ENCODE measurements at places on chromosomes 7 and 10.
A peak's percentile ranks its signal among the peaks of the same experiment; 100 is the strongest.

DNA sequence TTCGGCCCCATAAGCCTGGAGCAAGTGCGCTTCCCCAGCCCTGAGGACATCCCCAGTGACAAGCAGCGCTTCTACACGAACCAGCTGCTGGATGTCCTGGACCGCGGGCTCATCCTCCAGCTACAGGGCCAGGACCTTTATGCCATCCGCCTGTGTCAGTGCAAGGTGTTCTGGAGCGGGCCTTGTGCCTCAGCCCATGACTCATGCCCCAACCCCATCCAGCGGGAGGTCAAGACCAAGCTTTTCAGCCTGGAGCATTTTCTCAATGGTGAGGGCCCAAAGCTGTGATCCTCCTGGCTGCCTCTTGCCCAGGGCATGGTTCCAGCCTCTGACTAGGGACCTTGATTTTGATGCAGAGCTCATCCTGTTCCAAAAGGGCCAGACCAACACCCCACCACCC lies 10.1 kb downstream of the IRF5 start:
- no peak for DNase-seq

DNA sequence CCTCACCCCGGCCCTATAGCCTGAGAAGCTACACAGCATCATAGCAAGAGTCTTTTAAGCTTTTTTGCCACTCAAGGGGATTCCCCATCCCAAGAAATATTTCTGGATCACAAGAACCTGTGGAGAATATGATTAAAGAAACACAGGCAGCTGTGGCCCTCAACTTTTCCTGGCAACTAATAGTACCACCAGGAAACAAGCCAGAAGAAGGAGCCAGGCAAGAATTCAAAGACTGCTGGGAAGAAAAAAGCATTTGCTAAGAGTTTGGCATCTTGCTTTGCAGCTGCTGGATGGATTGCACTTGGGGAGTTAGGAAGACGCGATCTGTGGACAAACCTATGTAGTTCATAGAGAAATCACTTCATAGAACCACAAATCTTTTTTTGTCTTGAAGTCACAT lies 437.8 kb downstream of the PLXDC2 start:
- no peak for DNase-seq

DNA sequence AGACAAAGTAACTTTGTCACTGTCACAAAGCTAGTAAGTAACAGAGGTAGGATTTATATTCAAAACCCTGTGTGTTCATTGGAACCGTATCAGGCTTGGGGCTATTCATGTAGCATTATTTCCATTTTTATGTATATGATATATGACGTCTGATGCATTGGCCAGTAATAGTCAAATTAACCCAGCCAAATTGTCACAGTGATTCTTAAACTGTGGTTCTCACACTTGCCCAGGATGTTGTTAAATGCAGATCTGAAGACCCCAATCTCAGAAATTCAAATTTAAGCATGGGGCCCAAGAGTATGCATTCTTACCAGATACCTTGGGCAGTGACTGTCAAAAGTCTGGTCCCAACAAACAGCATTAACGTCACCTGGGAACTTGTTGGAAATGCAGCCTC lies 63.9 kb downstream of the C1GALT1 start:
- no peak for DNase-seq

DNA sequence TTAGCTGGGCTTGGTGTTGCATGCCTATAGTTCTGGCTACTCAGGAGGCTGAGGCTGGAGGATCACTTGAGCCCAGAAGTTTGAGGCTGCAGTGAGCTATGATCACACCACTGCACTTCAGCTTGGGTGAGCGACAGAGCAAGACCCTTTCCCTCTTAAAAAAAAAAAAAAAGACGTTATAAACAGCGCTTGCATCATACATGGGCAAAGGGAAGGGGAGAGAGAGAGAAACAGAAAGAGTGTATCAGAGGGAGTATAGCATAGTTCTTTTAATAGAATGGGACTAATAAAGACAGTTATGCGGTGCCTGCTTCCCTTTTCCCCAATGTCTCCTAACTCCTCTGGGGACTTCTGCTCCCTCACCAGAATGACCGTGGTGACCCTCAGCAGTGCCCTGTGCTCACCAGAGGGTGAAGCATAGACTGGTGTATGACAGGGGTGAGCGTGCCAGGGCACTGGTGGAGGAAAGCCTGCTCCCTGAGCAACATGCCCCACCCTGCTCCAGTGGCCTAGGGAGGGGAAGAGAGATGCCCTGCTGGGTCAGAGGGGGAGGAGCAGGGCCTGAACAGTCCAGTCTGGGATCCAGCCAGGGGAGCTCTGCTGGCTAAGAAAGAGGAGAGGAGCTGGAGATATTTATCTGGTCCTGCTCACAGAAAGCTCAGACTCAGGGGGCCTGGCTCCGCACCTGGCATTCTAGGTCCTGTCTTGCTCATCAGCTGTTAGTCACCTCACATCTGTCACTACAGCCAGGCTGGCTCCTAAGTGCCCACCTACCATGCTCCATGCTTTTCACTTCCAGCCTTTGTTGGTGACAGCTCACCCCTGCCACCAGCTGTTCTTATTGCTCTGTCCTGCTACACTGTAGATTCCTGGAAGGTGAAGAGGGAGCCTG lies 2.2 kb downstream of the PDZD7 start:
- DNase-seq, result no peak

GRCh38 chr7:22663357-22663718 lies 63.7 kb upstream of the IL6 start:
- no peak for DNase-seq

DNA sequence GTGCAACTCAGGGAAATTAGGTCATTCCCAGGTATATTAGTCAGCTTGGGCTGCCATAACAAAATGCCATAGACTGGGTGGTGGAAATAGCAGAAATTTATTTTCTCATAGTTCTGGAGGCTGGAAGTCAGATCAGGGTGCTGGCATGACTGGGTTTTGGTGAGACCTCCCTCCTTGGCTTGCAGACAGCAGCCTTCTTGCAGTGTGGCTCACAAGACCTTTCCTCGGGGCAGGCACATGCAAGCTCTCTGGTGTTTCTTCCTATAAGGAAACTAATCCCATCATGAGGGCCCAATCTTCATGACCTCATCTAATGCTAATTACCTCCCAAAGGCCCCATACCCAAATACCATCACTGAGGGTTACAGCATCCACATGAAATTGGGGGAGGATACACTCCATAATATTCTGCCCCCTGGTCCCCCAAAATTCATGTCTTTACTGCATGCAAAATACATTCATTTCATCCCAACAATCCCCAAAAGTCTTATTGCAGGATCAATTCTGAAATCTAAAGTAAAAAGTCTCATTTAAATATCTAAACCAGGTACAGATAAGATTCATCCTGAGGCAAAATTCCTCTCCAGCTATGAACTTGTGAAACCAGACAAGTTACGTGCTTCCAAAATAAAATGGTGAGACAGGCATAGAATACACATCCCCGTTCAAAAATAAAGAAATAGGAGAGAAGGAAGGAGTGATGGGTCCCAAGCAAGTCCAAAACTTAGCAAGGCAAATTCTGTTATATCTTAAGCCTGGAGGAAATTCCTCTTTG lies 17.4 kb upstream of the CBLL1 start:
- DNase-seq, result no peak

DNA sequence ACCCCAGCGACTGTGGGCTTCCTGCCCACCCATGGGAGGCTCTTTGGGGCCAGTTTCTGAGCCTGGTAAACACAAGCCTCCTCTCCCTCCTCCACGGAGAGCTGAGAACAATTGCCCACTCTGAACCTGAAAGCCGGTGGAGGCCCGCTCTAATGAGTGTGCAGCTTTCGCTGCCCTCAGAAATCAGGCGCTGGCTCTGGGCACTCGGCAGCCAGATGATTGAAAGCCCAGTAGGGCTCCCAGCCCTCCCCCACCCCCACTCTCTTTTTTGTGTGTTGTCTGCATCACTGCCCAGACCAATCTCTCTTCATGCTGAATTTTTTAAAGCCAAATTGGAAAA lies 438.9 kb downstream of the RPS24 start:
- DNase-seq, result no peak

- no peak for DNase-seq
Observed at GRCh38 chr10:113142601-113143362, 192.7 kb downstream of the TCF7L2 start.

DNA sequence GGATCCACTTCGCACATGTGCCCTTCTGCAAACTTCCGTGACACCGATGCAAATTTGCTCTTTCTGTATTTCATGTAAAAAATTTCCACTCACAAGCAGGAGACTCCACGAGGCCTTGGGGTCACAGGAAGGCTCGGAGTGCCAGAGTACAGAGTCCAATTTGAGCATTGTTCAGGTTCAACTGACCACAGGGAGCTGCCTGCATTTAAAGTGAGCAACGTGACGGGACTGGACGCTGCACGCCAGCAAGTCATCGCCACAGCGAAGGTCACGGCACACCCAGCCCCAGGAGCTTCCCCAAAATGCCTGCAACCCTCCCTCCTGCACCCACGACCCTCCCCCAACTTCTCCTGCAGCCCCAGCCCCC lies 41.5 kb upstream of the NKX6-2 start:
- no peak for DNase-seq

DNA sequence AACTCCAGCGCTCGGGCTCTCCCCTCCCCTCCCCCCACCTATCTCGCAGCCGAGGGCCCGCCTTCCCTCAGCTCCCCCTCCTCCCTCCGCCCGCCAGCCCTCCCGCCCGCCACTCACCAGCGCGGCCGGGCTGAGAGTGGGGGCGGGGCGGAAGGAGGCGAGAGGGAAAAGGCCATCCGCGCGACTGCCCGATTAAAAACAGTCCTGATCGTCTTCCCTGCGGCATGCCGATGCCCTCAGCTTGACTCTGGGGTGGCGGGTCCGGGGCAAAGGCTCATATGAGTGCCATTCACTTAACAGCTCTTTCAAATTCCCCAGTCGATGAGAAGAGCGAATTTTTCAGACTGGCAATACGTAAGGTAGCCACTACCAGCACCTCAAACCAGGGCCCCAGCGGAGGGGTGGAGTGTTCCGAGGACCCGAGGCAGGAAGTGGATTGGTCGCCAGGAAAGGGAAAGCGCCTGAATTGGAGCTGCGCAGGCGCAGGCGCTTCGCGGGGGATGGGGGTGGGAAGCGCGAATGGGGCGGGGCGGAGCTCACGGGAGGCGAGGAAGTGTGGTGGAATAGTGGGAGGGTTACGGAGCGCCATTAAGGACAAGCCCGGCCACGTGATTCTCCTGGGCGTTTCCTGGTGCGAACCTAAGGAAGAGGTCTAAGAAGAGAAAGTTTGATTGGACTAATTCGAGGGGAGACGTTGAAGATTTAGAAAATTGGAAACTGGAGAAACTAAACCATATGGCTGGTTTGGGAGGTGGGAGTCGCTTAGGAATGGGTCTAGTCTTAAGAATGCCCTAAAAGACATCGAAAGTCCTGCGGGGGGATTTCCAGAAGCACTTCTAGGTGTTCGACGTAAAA lies at the start of gene UPF2:
TSS of gene UPF2 (minus strand) at position 13 of the 855 bp plus-strand sequence. CDS start 7,386 bp downstream, outside the sequence.
- DNase-seq, result peak; percentile 95

- no peak for DNase-seq
Observed at GRCh38 chr7:100886936-100887515, 2.5 kb downstream of the UFSP1 start.

DNA sequence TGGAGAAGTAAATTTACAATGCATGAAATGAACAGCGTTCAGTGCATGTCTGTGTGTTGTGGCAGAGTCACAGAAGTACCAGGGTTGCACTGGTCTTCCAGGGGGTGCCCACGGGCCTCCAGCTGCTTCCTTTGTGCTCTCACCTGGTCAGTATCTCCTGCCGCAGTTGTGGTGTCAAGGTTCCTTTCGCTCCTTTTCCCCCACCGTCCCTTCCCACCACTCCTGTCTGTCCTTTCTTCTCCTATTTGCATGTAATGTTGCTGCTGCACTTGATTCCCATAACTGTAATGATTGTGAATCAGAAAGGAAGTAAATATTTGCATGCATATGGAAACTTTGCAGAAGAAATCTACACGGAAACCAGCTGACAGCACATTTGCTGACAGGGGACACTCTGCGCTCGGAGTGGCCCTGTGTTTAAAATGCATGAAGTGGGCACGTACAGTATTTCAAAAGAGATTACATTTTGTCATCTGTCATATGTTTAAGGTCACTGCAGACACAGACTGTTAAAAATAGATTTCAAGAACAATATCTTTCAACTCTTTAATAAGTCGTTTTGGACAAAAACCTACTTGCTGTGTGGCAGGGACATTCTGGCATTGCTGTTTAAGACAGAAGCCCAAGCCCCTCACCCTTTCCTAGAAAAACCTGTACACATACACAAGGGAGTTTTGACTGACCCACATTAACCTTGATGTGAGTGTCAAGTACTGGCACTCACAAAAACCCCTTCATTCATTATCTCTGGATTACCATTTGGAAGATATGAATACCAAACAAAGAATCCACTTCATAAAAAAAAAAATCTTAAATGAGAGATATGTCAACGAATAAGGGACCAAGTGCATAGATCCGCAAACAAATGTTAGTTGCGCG lies 336.7 kb upstream of the KLF6 start:
- no peak for DNase-seq

DNA sequence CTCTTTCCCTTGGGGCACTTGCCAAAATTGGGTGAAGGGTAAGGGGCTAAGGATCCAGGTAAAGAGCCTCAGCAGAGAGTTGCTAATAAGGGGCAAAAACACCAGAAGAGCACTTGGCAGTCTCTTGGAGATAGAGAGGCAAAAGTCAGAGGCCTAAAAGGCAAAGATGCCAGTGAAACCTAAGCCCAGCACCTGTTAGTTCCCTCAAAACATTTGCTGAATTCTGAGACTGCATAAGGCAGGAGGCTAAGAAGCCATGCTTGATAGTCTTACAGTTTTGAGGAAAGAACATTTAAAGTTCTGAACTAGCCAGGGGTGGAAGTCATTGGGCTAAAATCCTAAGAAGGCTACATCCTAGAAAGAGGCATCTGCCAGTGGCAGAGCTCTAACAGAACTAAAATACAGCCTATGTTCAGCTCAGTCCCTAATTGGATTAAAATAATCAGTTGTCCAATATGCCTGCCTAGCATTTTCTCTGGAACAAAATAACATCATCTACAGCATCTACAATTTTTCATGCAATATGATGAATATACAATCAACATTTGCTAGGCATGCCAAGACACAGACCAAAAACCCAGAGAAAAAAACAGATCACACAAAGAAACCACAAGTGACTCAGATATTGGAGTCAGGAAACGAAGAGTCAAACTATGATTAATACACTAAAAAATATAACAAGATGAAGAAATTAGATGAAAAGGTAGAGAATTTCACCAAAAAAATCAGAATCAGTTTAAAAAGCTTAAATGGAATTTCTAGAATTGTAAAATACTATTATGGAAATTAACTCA lies 7.7 kb downstream of the HTR7 start:
- no peak for DNase-seq

DNA sequence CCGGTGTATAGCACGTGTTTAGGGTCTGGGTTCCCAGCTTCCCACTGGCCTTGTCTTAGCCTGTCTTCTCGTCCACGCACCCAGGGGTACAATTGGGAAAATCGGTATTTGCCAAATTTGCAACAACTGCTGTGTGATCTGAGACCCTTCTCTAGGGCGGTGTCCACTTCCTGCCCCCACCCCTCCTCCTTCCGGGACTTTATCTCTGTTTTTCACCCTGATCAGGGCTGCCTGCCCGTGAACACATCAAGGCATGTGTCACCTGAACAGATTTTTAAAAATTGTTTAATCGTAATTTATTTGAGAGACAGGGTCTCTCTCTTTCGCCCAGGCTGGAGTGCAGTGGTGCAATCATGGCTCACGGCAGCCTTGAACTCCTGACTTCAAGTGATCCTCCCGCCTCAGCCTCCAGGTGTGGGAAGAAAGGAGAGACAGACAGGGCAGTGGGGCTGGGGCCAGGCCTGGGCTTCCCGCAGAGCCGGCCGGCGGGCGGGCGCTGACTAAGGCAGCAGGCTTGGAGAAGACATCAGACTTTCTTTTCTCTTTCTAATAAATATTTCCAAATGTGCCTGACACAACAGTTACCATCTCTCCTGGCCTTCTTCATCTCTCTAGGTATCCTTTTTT lies 27.5 kb downstream of the ELFN1 start:
- DNase-seq, result no peak
